ENCODE measurements at places on chromosomes 4 and X.

- DNase-seq = no peak
Observed at GRCh38 chr4:41745292-41746024, 3.1 kb downstream of the PHOX2B start.

DNA sequence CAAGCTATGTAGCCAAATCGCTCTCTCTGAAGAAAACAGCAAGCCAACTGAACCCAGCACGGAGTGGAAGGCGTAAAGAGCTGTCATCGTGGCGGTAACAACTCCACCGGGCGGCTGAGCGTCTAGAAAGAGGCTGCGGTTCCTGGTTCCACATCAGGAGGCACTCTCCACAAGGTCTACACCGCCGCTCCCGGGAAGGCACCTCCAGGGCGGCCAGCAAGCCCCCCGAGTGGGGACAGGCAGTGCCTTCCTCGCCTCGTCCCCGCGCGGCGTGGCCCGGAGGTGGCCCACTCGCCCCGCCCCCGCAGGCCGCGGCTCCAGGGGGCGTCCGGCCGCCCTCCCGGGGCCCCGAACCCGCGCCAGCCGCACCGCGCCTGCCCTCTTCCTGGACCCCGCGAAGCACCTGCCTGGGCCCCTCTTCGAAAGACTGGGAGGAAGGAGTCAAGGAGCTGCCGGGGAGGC, 755 bp downstream of the KLHL8 start:
- DNase-seq = peak; percentile 28

DNA sequence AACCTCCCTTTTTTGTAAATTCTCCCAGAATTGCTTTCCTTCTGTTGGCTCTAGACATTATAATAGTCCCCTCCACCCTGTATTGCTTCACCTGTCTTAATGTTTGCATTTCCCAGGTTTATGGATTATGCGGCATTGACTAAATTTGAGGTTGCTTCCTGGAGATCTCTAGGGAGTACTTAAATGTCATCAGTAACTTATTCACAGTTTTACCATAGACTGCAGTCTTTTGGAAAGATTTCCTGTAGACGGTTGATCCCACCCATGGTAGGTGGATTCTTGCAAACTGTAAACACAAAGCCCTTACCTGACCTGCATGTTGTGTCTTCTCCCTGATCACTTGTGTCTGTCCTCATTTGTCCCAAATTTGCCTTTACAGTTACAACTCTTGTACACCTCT, 6.2 kb upstream of the NOX1 start:
- DNase-seq = no peak

GRCh38 chr4:145316897-145317574, 136.6 kb upstream of the OTUD4 start:
- DNase-seq = no peak

DNA sequence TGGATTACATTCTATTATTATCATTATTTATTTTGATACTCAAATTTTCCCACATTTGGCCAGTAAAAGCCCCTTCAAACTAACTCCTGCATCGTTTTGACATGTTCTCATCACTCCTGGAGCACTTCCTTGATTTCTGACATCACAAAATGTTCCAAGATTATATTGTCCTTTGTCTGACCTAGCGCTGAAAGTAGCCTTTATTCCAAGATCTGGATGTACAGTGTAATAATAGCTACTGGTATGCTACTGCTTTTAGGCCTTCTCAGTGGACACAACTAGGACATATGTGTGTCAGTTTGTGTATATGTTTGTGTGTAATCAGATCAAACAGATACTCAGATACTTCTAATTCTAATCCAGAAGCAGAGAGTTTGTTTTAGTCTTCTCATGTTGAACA, 76.2 kb downstream of the GSTCD start:
- no peak for DNase-seq

DNA sequence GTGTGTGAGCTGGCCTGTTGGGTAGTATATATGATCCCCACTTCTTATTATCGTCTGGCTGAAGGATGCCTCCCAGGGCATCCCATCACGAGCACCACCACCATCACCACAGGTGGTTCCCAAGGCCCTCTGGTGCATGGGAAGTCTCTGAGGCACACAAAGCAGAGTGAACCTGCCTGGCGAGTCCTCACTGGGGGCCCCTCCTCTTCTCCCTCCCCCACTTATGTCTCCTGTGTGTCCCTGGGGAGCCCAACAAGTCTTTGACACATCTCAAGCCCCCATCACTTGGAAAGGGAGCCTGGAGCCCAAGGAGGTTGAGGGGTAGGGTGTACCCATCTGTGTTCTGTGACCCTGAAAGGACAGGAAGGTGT, 45.5 kb upstream of the NKX1-1 start:
- no peak for DNase-seq

DNA sequence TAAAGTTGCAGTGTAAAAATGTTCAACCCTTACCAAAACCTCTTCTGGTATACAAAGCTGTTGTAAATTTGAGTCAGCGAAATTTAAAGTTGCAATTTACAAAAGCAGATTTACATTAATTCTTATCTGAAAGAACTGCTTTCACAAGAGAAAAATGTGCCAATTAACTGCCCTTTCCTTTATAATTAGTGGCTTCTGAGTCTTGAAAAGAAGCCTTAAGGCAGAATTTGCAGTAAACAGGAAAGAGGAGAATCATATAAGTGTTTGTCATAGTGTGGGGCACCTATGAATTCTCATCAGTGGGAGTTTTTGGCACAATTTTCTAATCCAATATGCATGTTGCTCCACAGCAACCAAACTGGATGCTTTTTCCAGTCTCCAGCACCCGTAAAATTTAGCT, 125.3 kb upstream of the GABRG1 start:
- no peak for DNase-seq

DNA sequence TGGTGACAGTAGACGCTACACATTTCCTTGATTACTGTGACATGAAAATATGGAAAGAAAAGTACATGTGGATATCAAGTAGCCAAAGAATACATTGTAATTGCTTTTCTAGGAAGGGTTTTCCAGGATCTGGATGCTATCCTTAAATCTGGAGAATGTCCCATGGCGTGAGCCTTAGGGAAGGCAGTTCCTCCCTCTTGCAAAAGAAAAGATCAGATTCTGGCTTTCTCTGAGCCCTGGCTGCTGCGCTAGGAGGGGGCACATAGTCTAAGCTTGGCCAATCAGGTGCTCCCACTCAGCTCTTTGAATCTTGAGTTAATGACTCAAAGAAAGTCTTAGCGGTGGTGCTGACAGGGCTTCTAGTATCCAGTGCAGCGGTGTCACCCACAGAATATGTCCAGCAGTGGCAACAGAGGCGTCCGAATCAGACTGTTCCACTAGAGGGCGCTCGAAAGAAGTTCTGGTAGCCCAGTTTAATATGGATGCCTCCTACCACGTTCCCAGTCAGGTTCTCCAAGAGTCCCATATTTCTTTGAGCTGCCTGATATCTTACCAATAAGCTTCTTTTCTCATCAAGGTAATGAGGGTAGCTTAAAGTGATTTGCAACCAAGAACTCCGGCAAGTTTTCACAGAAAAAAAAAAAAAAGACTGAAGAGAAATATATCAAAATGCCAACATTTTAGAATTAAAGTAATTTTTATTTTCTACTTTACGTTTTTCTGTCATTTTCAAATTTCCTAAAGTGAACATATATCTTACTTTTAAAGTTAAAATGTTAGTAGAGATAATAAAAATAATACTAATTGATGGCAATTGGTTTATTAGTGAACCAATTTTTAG, 213.4 kb upstream of the S100G start:
- peak; percentile 24 for DNase-seq

GRCh38 chr4:113785781-113786180, 24.2 kb upstream of the CAMK2D start:
- no peak for DNase-seq

GRCh38 chr4:54384563-54384962, 155.5 kb downstream of the PDGFRA start:
- no peak for DNase-seq

DNA sequence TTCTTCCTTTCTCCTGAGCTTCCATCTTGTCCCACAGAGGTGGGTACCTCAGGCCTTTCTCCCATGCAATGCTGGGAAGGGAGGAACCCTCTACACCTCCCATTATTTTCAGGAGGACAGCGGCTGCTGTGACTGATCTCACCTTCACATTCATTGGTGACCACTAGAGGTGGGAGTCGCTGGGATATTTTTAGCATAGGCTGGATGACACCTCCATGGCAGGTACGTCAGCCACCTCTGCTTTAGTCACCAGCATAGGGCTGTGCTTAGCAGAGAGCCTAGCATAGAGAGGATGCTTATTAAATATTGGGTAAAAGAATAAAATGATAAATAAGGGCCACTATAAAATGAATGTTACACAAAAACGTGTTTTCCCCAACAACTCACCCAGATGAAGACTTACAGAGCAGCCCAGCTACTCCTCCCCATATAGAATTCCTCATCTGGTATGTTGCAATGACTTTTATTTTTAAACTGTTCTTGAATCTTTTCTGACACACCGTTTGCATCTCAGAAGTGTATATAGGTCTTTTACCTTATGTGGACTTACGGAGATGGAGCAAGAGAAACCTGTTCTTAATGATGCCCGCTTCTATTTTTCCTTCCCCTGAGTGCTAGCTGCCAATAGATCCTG, 60.9 kb upstream of the SORBS2 start:
- DNase-seq = no peak

DNA sequence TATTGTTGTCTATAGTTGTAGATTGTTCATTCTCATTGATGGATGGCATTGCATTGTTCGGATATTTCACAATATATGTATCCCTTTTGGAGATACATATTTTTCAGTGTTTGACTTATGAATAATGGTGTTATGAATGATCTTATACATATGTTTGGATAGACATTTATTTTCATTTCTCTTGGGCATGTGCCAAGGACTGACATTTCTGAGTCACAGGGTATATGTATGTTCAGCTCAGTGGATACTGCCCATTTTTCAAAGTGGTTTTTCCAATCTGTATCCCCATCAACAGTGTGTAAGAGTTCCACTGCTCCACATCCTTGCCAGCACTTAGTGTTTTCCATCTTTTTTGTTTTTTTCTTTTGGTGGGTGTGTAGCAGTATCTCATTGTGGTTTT, 45.0 kb upstream of the RAB40AL start:
- DNase-seq = no peak
